ENCODE measurements at places on chromosomes 6 and 20. TPM values are rescaled to one million over a fixed set of nuclear protein-coding genes. Genes with fewer than 3 reads are reported as not detected.

GRCh38 chr20:10339609-10340008, 94.4 kb downstream of the MKKS start:
- DNase-seq = no peak

Gene AMD1
- total RNA-seq = 69.7 TPM

Gene STK38
- total RNA-seq = 23.2 TPM

DNA sequence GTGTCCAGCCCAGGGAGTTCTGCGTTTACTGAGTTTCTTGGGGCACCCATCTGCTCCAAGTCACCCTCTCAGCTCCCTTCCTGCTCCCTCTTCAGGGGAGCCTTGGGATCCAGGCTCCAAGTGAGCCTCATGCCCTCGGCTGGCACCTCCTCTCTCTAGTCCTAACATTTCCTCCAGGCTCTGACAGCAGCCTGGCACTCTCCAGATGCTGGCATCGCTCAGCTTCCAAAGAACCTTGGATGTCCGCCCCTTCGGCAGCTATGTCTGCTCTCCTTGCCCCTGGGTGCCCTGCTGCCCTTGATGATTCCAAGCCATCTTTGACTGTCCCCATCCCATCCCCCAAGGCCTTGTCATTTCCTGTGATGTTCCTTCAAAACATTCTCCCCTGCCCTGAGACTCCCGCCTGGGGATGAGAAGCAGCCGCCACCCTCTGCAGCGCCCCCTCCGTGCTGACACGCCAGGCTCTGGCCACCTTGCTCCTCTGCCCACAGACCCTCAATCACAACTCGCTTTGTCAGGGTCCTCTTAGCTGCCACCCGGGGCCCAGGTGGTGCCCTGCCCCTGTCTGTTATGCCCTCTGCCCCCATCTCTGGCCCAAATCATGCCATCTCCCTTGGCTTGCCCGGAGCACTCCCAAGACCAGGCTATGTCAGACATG, 6.6 kb upstream of the GFRA4 start:
- no peak for DNase-seq

DNA sequence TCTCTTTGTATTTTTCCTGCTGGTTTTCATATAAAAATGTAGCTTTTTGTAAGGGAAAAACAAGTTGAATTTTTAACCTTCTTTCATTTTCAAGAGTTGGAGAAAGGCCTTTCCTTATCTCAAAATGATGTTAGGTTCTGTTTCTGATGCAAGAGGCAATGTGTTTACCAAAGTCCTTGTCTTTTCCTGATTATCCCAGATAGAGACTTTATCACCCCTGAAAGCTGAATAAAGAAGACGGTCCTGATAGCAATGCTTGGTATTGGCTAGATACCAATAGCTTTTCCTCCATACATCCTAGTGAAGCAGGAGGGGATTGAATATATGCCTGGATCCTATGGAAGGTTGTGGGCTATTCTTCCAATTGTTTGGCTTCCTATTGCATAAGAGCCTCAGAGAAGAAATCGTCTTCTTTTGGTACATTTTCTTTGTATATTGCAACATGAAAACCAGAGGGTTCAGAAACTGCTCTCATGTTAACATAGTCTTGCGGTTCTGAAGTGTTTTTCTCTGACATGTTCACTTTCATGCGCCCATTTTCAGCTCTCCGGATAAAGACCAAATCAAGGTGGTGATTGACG, 5.5 kb downstream of the PNLDC1 start:
- no peak for DNase-seq

- no peak for DNase-seq
Measured at GRCh38 chr6:163288066-163288465, 126.5 kb upstream of the QKI start.
